ENCODE measurements at places on chromosomes 4 and X.

DNA sequence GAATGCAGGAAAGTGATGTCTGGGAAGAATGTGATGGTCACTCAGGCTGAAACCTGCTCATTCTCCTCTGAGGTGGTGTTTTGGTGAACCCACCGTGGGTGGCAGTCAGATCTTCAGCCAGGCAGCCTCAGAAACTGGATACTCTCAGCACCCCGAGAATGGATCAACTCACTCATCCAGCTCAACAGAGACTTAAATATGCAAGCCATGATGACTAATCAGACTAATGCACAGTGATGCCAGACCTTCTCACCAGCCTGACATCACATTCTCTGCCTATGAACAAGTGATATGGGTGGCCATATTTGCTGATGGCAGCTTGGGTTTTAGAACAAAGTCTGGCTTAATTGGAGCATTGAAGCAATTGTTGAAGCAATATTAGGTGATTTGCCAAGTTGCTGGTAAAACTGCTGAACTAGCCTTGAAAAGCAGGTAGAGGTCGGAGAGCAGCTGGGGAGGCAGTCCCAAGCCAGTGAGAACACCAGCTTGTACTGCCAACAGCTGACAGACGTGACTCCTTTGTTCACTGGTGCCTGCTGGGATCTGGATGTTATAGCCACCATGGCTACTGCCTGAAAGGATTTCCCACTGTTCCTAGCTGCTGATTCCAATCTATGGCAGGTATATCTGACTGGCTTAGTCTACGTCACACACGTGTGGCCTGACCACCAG, 608.1 kb downstream of the MID1IP1 start:
- no peak for DNase-seq

DNA sequence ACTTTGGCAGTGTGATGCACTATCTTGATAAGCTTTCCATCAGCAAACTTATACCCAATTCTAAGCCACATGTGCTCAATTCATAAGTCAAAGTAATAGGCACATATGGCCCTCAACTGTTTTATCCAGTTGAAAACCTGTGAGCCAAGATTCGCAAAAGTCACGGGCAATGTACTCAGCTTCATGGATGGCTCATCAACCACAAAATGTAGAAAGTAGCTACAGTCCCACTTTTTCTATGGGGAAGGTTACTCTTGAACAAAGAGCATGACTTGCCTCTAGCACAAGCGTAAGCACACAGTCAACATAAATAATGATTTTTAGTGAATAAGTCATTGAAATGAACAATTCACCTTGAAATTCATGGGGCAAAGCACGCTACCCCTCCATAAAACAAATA, 25.1 kb upstream of the DDX53 start:
- no peak for DNase-seq

GRCh38 chrX:43474321-43474720, 181.8 kb upstream of the MAOA start:
- no peak for DNase-seq

GRCh38 chr4:116734178-116734577, 351.2 kb downstream of the TRAM1L1 start:
- DNase-seq: no peak

- no peak for DNase-seq
Observed at GRCh38 chr4:55706541-55706940, 70.4 kb upstream of the NMU start.

- peak; percentile 0 for DNase-seq
Observed at GRCh38 chr4:167622481-167623240, 388.4 kb upstream of the SPOCK3 start.

GRCh38 chrX:155962906-155963305, 34.6 kb upstream of the IL9R start:
- DNase-seq: no peak

GRCh38 chr4:152029631-152030030, 268.8 kb upstream of the GATB start:
- no peak for DNase-seq
